NCI-H1092 (cell line): ENCODE measurements at places on chromosomes 11 and 22.

DNA sequence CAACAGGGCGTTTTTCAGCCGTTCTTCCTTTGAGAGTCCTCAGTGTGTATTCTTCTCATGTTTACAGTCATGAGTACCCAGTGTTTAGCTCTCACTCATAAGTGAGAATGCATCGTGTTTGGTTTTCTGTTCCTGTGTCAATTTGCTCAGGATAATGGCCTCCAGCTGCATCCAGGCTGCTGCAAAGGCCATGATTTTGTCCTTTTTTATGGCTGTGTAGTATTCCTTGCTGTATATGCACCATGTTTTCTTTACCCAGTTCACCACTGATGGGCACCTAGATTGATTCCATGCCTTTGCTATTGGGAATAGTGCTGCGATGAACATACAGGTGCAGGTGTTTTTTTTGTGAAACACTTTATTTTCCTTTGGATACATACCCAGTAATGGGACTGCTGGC lies 23.5 kb downstream of the B3GAT1 start:
- peak; percentile 25 for DNase-seq

DNA sequence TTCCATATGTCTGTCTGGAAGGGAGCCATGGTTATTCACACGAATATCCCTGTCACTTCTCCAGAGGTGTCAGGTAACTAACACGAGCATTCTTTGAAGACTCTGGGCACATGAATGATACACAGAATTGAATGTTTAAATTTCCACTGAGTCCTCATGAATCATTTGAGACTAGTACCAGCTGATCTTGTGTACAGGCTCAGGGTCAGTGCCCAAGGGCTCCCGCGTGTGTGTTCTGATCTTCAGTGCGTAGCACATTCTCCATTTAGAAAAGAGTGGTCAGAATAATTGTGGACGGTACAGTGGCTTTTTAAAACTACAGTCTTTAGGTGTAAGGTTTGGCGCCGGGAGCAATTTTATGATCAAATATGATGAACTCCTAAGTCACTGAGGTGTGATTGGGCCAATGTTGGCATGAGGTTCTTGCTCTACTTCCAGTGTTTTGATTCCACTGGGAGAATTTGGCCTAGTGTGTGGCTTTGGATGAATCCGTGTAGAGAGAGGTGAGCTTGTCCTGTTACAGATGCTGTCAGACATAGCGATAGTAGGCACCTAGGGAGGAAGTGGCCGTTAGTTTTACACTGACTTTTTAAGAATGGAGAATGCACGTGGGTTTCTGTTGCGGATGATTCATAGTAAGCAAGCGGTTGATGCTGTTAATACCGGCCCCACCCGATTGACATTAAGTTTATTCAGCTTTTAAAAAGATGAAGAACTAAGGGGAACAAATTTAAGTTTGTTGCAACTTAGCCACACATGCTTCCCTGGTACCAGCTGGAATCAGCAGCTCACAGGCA lies 22.2 kb downstream of the NUP50 start:
- DNase-seq: no peak

DNA sequence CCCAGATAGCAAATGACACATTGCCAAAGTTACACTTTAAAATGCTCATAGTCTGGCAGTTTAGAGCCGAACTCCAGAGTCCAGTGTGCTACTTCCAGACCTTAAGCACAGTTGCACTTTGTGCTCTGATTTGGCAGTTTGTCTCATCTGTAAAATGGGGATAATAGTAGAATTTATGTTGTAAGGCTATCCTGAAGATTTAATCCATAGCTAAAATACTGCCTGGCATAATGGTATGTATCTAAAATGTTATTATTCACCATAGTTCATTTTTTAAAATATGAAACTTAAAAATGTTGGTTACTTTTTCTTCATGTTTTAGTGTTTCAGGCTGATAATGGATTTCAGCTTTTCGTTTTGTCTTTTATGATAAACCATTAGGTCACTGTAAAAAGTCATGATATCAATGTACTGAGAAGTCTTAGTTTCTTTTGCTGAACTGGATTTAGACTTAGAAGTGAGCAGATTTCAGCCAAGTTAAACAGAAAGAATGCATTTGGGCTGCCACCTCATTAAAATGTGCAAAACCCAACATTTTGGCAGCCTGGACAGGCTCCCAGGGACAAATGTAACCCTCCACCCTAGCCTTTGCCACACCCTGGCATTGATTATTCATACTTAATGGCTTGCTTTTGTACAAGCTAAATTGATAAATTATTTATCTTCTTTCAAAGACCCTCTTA lies 933 bp downstream of the OLFML1 start:
- DNase-seq: no peak

GRCh38 chr11:129817534-129818051 lies 1.9 kb downstream of the TMEM45B start:
- DNase-seq: no peak

DNA sequence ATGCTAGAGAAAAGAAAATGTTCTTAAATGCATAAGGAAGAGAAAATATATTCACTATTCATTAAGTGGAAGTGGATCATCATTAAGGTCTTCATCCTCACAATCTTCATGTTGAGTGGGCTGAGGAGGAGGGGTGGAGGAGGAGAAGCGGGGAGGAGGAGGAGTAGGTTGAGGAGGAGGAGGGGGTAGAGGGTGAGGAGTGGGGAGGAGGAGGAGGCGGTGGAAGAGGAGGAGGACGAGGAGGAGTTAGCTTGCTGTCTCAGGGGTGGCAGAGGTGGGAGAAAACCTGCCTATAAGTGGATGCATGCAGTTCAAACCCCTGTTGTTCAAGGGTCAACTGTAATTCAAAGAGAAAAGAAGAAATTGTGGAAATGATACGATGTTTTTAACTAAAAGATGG lies 71.6 kb downstream of the MYEOV start:
- no peak for DNase-seq

DNA sequence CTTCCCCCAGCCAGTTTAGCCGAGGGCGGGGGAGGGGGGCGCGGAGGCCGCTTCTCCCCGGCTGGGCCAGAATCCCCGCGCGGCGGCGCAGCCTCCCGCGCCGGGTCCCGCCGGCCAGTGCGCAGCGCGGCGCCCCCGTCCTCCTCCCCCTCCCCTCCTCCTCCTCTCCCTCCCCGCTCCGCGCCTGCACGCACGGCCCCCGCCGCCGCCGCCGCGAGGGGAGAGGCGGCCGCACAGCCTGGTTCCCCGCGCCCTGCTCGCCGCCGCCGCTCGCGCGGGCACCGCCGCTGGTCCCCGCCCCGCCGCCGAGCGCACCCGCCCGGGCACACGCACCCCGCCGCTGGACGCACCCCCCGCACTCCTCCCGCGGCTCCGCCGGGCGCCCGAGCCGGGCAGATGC lies at the start of gene FLRT1:
TSS of gene FLRT1 (plus strand) at position 356 of the 400 bp plus-strand sequence. CDS start 80,337 bp downstream, outside the sequence.
- DNase-seq: no peak

DNA sequence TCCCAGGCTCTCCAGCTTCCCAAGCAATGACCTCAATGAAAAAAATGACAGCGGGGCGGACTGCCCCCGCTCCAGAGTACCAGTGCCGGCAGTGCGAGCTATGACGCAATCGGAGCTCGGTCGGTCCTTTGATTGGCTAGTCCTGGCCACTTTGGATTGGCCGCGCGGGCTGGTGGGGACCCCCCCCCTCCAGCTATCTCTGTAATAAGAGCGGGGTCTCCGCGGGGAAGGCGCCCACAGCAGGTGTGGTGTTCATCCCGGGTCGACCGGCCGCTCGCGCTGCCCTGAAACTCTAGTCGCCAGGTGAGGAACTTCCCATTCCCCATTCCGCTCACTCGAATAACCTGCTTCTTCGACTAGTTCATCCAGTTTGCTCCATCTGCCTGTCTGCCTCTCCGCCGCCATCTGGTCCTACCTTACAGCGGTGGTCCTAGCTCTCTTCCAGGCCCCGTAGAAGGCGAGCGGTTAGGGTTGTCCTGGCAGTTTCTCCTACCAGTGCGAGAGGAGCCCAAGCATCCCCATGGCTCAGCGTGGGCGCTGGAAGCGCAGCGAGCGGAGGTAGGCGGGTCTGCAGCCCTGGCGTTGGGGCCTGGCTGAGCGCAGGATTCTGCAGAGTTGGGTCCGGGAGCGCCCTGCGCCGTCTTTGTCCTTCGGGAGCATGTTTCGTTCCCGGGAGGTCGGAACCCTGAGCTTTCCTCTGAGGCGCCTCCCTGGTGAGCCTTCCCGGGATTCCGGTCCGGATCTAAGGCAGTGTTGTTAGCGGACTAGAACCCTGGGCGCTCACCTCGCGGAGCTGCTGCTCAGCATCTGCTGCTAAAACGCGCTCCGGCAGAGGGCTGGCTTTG lies at the start of gene CALCB:
TSS of gene CALCB (plus strand) at position 233 of the 845 bp plus-strand sequence. CDS start 1,126 bp downstream, outside the sequence.
- DNase-seq: peak; percentile 53

DNA sequence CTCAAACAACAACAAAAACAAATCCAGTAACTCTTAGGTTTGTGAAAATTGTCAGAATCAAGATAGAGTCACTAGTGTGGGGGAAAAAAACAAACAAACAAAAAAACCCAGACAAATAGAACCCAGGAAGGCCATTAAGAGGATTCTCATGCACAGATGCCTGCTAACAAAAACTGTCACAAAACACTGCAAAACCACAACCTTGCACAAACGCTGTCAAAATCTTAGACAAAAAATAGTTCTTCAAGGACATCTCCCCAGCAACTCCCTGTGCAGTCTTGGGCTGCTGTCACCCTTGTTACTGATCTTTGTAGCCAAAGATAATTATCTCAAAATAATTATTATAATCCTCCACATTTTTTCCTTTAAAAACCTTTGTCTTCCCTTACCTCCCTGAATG lies 4.6 kb upstream of the ZBED5 start:
- no peak for DNase-seq

DNA sequence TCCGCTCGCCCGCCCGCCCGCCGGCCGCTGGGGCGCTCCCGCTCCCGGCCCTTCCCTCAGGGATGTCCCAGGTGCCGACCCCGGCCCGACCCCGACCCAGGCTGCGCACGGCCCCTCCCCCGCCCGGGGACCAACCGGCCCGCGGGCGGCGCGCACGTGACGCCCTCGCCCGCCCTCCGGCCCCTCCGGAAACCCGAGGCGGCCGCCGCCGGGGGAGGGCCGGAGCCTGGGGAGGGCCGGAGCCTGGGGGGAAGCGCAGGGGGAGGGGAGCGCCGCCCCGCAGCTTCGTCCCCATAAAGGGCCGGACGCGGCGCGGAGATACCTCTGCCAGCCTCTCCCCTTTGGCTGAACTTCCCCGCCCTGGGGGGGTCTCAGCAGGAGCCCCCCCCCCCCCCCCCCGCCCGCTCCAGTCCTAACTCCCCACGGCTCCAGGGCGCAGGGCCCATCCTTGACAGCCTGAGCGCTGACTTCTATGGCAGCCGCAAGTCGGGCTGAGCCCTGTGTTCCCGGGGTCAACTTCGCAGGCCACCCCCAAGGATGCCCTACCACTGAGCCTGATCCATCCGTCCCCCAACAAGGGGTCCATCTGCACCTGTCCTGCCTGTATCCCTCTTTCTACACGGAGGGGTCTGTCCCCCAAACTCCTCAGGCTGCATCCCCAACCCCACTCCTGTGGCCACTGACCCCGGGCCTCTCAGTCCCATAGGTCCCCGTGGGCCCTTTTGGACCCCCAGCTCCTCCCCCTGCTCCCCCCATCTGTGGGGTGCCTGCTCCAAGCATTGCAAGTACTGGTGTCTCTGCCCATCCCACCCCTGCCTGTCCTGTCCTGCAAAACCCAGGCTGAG lies at the start of gene MAPK12:
TSS of gene MAPK12 (minus strand) at position 69 of the 845 bp plus-strand sequence. CDS start 174 bp downstream, outside the sequence.
- DNase-seq: no peak

DNA sequence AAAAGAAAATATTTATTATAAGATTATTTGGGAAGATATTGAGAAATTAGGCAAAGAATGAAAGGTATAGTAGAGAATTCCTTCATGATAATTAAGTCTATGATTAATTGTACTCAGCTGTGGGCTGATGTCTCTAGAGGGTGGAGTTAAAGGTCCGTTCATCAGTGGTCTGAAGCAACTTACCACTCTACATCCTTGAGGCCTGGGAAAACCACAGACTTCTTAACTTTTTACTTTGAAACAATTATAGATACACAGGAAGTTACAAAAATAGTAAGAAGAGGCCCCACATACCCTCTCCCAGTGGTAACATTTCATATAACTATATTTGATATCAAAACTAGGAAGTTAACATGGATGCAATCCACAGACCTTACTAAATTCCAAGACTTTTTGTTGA lies 167.0 kb upstream of the NECTIN1 start:
- DNase-seq: no peak

GRCh38 chr11:35413598-35413997 lies 5.8 kb downstream of the SLC1A2 start:
- no peak for DNase-seq

GRCh38 chr11:76177250-76177686 lies 29.0 kb downstream of the WNT11 start:
- DNase-seq: no peak

- peak; percentile 41 for DNase-seq
Observed at GRCh38 chr11:65558930-65559509, 861 bp upstream of the LTBP3 start.

DNA sequence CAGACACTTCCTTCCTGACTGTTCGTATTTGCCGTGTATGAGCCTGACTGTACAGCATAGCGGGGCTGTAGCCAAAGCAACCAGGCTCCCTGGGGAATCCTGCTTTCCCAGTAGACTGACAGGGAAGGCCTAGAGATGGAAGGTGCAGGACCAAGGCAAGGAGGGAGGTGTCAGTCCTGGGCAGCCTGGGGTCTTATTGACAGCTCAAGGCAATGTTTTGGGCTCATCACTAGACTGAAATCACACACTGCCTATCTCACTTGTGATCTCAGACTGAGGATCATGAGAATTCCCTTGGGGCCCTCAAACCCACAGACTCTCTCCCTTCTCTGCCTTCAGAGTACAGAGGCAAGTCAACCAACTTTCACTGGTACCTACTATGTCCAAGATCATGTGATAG lies 346.8 kb upstream of the NARS2 start:
- no peak for DNase-seq

- peak; percentile 69 for DNase-seq
Observed at GRCh38 chr11:75301601-75302345, 49.7 kb downstream of the ARRB1 start.

DNA sequence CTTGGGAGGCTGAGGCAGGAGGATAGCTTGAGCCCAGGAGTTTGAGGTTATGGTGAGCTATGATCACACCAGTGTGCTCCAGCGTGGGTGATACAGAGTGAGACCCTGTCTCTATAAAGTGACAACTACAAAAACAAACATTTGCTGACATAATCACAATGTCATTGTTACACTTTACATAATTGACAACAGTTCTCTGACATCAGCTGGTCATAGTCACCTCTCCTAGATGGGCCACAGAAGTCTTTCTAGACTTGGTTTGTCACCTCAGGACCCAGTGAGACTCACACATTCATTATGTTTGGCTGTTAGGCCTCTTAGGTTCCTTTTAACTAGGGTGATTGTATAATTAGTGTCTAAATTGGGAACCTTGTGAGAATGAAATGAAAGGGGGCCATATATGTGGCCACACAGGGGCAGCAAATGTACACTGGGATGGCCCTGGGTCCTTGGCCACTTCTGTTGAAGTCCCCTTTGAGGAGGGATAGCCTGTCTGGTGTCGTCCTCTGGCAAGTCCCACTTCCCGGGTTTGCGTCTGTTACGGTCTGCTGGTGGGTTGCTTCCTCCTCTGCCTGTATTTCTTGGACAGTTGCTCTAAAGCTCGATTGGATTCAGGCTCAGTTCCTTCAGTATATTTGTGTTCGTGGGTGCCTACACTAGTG lies 5.8 kb upstream of the PPIL2 start:
- DNase-seq: no peak

- DNase-seq: peak; percentile 64
Observed at GRCh38 chr11:65891219-65892136, 1.0 kb downstream of the CCDC85B start.
